ENCODE measurements at places on chromosomes 12 and 14.

DNA sequence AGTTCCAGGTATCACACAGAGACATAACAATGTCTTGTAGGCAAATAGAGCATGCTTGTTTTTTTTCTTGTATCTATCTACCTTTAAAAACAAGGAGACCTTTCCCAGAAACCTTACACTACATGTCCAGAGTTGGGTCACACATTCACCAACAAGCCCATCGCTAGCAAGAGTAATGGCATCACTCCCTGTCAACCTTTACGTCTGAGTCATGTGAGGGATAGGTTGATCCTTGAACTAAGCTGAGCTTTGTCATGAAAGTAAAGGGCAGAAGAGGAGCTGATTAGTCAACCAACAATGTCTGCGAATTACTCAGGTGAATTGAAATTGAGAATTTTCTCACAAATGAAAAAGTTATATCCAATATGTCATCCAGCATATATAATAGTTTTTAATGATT lies 219.4 kb downstream of the CNTN1 start:
- DNase-seq, result no peak

DNA sequence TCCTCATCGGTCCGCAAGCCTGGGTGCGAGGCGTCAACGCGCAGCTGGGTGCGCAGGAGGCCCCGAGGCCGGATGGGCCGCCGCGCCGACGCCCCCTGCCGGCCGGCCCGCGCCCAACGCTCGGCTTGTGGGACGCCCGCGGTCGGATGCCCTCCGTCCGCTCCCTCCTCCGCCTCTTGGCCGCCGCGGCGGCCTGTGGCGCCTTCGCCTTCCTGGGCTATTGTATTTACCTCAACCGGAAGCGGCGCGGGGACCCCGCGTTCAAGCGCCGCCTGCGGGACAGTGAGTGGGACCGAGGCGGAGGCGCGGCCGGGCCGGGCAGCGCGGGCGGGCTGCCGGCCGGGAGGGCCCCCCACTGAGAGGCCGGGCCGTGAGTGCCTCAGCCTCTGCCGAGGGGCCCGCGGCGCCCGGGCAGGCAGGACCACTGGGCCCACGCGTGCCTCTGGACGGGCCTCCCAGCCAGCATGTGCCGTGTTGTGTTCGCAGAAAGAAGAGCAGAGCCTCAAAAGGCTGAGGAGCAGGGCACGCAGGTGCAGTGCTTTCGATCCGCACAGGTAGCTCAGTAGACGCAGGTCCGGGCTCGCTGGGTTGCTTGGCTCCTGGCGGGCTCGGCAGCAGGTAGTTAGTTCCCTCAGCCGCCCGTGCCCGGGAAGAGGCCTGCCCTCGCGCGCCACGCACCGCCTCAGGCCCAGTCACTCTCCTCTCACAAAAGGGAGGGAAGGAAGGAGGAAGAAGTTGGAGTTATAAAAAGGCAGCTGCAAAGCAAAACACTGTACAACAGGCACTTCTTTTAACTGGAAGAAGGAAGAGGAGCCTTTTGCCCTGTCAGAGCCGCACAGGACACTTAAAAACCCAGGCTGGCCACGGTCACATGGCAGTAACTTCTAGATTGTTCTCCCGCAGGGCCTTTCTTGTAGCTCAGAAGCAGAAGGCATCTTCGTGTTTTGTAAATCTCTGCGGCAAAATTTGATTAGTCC lies at the start of gene TOMM20L:
Gene TOMM20L, plus strand, starts transcription at position 119 of the 977 bp plus-strand sequence. Its CDS starts 28 bp downstream, at position 147.
- DNase-seq, result peak; percentile 82

- no peak for DNase-seq
Measured at GRCh38 chr12:89085421-89085820, 266.9 kb downstream of the DUSP6 start.

- no peak for DNase-seq
Measured at GRCh38 chr12:58681730-58682129, 238.6 kb downstream of the LRIG3 start.

GRCh38 chr14:102729268-102729667 lies 48.0 kb upstream of the TRAF3 start:
- no peak for DNase-seq

DNA sequence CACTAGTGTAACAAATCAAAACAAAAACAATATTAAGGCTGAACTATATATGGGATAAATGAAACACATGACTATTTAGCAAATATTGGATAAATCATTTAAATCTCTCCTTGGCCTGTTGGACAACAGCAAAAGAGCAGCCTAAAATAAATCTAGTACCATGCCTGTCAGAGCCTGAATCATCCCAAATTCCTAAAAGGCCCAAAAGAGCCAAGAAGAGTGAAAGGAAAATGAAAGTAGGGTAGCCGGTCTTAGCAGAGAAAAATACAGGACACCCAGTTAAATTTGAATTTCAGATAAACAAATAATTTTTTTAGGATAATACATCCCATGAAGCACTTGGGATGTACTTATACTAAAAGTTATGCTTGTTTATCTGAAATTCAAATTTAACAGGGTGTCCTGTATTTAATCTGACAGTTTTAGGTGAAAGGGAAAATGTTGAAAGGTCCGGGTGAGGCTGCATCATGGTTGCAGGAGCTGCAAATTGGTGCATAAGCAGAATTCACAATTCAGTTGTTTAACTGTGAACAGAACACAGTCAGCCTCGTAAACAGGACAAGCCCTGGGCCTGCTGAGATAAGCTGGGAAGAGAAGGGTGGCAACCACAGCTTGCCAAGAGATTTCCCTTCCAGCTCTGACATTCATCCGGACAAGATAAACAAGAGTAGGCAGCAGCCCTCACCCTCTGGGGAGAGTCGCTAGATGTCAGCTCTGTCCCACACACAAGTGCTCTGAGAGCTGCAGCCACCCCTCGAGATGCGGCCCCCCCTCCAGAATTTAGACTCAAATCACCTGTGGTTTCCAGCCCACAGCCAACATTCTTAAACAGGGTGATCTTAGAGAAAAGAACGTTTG lies 30.3 kb downstream of the DMAC2L start:
- peak; percentile 58 for DNase-seq

DNA sequence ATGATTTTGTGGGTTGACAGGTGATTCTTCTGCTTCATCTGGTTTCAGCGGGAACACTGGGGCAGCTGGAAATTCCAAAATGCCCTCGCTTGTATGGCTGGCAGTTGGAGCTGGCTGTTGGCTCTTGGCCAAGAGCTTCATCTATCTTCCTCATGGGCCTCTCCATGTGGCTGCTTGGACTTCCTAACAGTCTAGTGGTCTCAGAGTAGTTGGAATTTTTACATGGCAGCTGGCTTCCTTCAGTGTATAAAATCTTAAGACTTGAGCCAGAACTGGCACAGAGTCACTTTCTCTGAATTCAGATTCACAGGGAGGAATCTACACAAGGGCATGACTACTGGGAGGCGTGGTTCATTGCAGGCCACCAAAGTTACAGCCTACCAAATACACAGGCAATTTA lies 204.9 kb upstream of the RMST start:
- no peak for DNase-seq

Measured in CD4-positive, alpha-beta T cell treated with Interleukin-17A for 4 hours (primary cell).